ENCODE measurements at places on chromosomes 16 and 17. TPM values are rescaled to one million over a fixed set of nuclear protein-coding genes. Genes with fewer than 3 reads are reported as not detected.
A peak's percentile ranks its signal among the peaks of the same experiment; 100 is the strongest.

DNA sequence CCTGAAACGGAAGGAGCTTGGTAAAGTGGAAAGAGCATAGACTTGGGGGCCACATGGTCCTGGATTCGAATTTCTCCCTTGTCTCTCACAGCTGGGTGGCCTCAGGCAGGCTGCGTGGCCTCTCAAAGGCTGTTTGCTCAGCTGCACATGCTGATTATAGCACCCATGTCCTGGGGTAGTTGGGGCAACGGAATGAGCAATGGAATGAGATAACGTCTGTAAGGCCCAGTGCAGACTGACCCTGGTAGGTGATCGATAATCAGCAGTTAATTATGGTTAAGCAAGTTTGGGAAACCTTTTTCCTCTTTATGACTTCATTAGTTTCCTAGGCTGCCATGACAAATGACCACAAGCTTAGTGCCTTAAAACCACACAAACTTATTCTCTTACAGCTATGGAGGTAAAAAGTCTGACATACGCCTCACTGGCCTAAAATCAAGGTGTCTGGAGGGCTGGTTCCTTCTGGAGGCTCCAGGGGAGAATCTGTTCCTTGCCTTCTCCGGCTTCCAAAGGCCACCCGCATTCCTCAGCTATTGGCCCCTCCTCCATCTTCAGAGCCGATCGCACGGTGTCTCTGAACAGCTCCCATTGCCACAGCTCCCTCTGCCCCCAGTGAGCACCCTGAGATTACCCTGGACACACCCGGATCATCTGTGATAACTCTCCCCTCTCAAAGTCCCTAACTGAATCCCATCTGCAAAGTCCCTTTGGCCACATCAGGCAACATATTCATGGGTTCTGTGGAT, 294.9 kb upstream of the FOXF1 start:
- no peak for DNase-seq

GRCh38 chr17:79035686-79036085, 11.7 kb downstream of the C1QTNF1 start:
- DNase-seq, result peak; percentile 32

DNA sequence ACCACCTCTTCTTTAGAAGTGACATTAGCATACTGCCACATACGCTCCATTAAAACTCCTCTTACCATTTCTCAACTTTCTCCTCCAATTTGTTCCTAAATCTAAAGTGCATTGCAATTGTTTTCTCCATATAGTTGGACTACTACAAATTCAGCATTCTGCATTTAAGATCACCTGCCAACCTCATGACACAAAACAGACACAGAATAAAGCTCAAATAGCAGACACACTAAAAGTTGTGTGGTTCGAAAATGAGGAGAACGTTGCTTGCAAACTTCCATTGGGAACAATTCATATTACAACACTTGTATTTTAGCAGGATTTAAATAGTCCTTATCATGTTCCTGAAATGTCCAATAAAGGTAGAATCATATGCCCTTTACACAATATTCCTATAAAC, 14.5 kb downstream of the ARHGAP17 start:
- DNase-seq, result no peak

DNA sequence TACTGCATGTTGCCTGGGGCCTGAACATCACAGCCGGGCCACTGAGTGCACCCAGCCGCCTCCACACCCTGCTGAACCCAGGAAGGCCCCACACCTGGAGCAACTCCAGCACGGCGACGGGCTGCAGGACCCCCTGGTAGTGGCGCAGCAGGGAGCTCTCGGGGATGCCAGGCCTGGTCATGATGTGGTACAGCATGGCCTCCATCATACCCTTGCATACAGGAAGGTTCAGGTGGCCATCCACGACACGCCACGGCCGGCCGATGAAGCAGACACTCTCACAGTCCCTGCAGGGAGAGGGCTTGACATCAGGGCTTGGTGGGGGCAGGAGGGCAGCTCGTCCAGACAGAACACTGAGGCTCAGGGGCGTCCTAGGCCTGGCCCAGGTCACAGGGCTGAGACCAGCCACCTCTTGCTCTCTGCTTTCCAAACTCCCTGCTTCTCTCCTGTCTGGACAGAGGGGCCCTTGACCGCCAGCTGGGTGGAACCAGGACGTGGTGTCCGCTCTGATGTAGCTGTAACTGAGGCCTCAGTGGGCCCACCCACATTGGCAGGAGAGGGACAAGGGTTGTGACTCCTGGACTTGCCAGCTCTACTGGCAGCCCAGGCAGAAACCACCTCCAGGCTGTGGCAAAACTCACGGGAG, 60.3 kb downstream of the IL21R start:
- DNase-seq, result no peak

GRCh38 chr16:66973716-66974115, 12.7 kb downstream of the CES3 start:
- DNase-seq, result no peak

DNA sequence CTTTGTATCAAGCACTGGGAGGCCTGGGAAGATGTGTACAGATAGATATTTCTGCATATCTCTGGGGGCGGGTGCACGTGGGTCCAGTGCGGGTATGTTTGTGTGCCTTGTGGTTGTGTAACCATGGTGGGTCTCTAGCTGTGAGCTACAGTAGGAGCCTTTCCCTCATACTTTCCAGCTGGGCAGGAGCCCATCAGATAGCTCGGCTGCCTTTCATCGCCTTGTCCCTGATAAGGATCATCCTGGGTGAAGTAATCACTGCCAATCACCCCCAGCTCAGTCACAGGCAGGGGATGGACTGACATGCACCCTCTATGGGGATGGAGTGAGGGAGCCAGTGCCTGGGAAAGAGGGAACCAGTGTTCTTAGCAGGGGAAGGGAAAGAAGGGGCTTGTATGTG, 3.2 kb upstream of the SCRN2 start:
- no peak for DNase-seq

- DNase-seq, result no peak
These were observed 14.7 kb downstream of the RABEP2 start for GRCh38 chr16:28910086-28911031.

The CCL17 gene
- total RNA-seq, result not detected

The NOG gene
- total RNA-seq, result 2.3 TPM

DNA sequence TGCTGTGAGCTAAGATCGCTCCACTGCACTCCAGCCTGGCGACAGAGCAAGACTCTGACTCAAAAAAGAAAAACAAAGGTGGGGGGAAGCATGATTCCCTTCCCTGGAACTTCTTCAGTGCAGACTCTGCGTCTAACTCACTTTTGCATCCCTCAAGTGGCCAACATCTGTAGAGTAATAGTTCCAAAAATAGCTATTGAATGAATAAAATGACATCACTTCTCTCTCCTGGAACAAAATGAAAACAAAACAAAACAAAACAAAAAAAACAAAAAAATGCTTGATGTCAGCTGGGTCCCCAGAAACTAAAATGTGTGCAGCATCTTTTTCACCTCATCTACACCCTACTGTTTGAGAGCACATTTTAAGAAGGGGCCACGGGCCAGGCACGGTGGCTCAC, 197.7 kb upstream of the NOG start:
- DNase-seq, result no peak

DNA sequence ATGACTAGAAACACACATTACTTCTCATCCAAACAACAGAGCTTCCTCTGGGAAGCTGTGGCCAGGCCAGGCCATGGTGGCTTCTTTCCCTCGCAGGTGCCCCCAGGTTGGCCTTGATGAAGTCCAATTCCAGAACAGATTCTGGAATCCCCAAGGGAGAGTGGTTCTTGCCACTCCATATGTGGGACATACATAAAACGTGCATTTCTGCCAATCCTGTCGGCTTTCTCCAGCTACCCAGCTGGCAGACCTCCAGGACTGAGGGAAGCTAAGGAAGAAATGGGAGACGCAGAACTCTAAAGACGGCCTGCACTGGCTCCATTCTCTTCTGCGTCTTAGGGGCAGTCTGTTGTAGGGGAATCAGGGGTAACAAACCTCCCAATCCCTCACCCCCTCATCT, 219.2 kb upstream of the CDH5 start:
- no peak for DNase-seq

DNA sequence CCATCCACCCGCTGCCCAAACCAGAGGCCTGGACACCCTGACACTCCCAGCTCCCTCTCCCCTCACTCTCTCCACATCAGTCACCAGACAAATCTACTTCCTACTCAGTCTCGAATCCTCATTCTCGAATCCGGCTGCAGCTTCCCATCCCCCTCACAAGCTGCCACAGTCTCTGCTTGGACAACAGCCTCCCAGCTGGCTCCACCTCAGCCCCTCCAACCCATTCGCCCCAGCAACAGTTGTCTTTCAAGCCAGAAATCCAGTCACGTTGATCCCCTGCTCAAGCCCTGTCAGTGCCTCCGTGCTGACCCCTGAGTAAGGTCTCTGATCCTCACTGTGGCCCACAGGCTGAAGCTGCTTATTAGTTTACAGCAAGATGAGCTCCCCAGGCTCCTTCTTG, 44.2 kb upstream of the MTSS2 start:
- DNase-seq, result no peak

- DNase-seq, result no peak
These were observed 1.6 kb downstream of the TBC1D10B start for GRCh38 chr16:30368792-30369090.

GRCh38 chr17:82097919-82098168, 192 bp downstream of the FASN start:
- DNase-seq, result no peak

DNA sequence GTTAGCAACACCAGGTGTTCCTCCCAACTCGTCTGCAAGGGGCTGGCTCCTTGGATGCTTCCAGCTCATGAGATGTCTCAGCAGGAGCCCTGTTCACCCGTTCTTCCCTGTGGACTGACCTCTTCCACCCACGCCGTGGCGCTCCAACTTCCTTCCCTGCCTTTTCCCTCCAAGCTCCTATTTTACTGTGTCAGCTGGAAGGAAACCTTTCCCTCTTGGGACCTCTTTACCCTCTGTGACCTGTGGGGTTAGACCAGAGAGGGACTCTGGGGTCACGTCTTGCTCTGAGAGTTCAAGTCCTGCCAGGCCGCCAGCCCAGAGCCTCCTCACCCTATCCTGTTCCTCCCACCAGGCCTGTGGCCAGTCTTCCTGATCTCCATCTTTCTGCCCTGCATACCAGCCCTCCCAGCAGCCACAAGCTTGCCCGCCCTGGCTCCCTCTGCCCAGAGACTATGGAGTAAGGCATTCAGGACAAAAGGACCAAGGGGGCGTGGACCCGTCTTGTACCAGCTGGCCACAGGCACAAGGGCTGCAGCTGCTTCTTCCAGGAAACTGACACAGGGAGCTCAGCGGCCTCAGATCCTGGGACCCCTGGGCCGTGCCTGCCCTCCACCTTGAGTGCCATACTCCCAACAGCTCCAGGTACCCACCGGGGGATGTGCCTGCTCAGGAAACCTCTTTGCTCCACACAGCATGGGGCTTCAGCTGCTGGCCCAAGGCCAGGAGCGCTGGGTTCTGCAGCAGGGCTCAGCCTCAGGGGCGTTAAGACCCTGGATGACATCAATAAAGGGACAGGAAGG, 3.0 kb downstream of the PAQR4 start:
- DNase-seq, result no peak

- no peak for DNase-seq
These were observed 41.1 kb upstream of the C16orf82 start for GRCh38 chr16:27025581-27025980.

- DNase-seq, result no peak
These were observed 120.5 kb downstream of the CCT6B start for GRCh38 chr17:34840750-34841149.

GRCh38 chr16:67252609-67253497, 4.1 kb downstream of the SLC9A5 start:
- DNase-seq, result no peak

- DNase-seq, result no peak
These were observed 70.6 kb downstream of the SREBF1 start for GRCh38 chr17:17766077-17766743.

The NACA2 gene
- total RNA-seq, result not detected

DNA sequence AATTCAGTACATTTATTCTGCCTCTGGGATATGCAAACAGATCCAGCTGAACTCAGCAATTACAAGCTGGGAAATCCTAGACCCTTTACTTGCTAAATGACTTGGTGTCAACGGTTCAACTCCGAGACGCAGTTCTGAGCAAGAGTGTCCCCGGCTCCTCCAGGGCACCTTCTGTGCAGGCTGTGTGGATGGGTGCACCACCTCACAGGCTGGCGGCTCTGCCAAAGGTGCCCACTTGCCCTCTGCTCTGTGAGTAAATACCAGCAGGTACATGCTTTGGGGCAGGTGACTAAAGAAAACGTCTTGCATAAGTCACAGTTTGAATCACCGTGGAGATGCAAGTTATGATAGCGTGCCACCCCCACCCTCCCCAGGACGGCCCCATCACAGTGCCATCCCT, 23.3 kb downstream of the MAP1LC3B start:
- no peak for DNase-seq

DNA sequence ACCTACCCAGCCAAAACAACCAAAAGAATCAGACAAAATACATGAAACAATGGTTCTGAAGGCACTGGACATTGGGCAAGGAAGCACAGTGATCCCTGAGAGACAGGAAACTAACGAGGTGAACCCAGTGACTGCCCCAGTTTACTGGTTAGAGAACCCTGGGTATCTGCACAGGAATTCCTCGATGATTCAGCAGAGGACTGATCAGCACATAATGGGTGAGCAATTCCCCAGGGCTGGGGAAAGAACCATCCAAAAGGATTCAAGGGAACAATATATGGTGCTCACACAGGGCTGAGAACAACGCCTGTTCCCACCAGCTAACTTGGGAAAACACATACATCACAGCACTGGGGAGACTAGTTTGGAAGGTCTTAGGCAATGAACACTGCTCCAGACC, 167.2 kb downstream of the PARN start:
- DNase-seq, result no peak

GRCh38 chr16:68257906-68258800, 6.2 kb upstream of the SLC7A6 start:
- no peak for DNase-seq

The CCL13 gene
- total RNA-seq, result not detected

DNA sequence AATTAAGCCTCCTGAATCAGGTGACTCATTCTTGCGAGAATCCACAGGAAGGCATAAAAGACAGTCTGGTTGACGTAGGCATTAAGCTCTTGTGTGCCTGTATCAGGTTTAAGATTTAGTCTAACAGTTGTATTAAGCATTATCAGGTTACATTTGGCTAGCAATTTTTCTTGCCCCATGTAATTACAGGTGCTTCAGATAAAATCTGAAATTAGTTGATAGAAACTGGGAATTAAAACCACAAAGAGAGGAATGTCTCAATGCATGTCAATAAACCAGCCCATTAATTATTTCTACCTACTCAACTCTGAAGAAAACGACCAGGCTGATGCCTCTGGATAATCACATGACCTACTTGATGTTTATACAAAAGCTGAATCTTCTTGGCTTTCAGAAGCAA, 217.2 kb downstream of the CA10 start:
- DNase-seq, result no peak

The TBC1D3E gene
- 0.38 TPM for total RNA-seq

The CUEDC1 gene
- total RNA-seq, result 18.7 TPM
